NCI-H1417 treated with DMSO at 0.1 percent for 48 hours (cell line): ENCODE measurements at places on chromosomes 3 and 15.

GRCh38 chr15:39512643-39513042 lies 68.2 kb upstream of the THBS1 start:
- DNase-seq = no peak

DNA sequence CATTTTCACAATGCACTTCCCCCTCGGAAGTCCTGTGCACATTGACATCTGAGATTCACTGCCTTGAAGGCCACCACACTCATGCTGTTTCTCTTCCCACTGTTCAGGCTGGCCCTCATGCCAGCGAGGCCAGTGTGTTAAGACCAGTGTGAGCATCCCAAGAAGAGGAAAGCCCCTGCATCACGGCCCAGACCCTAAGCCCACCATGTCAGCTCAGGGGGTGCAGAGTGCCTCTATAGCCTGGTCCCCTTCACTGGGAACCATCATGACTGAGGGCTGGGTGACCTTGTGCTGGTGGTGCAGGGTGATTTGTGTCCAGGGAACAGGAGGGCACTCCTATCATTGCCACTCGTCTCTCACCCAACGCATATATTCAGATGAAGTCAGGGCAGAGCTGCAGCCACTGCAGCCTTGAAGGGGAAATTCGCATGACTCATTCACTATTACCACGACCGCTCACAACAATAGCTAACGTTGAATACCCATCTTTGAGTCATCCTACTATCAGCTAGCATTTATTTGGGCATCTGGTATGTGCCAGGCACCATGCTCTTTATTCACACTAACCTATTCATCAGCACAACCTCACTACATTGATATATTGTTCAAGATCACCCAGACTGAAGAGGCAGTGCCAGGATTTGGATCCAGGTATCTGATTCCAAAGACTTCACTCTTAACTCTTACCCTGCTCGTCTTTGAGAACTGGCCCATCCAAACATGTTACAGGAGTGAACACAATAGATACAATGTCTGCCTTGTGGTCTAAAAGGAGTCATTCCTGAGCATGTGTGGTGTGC lies 58.8 kb upstream of the SLC6A11 start:
- no peak for DNase-seq

DNA sequence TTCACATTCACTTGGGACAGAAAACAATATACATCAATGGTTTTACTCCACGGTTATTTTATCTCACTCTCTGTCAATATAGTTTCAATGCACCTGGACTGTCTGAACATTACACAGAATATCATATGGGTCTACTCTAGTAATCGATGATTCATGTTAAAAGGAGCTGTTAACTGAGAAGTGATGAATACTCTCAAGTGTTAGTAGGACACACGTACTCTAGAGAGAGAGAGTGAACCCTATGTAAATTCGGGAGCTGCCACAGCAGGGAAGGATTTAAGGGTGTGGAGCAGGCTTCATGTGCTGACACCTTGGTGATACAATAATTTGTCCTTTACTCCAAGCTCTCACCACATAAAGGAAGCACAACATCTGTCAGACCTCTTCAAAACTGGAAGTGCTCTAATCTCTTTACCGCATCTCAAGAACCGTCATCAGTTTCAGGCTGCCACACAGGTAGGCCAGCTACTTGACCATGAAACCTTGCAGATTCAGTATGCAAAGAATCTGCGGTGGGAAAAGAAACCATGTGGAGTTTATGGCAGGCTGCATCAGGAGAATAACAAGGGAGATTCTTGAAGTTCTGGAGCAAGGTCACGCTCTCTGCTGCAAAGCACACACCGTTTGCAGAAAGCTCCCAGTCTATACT lies 199.2 kb upstream of the TMC3 start:
- no peak for DNase-seq

DNA sequence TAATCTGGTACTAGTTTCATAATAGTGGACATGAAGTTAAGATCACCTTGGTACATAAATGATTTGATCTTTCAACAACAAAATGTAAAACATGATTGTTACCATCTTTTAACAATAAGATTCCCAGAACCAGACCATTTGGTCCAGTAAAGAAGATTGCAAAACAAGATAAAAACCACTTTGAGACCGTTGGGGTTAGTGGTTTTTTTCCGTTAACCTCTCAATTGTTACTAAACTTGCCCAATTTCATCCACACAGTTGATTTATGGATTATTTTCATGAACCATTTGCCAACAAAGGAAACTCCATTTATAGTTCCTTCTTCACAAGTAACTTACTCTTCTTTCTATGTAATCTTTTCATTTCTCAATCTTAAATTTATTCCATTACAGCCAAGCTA lies 53.8 kb downstream of the ATP8B4 start:
- no peak for DNase-seq

DNA sequence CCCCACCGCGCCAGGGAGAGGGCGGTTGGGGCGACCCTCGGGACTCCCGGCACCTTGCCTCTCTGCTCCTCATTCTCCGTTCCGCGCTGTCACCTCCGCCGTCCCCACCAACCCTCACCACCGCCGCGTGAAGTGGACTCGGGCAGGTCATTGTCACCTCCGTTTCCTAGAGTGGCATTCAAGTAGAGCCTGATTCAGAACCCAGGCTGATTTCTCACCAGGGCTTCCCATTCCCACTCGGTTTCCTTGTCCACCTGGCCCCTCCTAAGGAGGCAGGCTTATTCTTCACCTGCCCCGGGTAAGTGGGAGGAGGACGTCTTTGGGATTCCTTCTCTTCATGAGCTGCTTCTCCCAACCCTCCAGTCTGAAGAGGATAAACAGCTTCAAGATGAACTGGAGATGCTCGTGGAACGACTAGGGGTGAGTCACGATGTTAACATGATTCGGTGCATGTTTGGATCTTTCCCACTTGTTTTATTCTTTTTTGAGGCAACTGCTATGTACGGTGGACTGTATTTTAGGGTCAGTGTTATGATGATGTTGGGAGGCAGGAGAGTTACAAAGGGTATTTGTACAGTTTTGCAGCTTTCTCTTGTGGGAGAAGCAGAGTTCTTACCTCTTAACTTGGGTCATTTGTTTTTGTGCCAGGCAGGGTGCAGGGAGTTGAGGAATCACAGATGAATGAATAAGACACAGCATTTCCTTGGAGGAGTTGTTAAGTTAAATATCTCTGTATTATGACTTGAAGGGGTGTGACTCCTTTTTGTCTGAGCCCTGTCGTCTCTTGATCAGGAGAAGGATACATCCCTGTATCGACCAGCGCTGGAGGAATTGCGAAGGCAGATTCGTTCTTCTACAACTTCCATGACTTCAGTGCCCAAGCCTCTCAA lies 692 bp downstream of the PSMD2 start:
- DNase-seq = no peak

GRCh38 chr3:99644746-99645145 lies 6.4 kb downstream of the COL8A1 start:
- no peak for DNase-seq
